Motor neuron (in vitro differentiated cells): ENCODE measurements at places on chromosomes 2 and 18. TPM values are rescaled to one million over a fixed set of nuclear protein-coding genes. Genes with fewer than 3 reads are reported as not detected.

IL1RL1 gene
- total RNA-seq, result 0.36 TPM in 1 of 2 replicates, not detected in the other

MC4R gene
- 0.09 TPM in 1 of 2 replicates, not detected in the other for total RNA-seq

MEP1B gene
- not detected in 2 replicates for total RNA-seq

CHRND gene
- 0.14 and 0.26 TPM in 2 replicates for total RNA-seq

STPG4 gene
- 0.38 and 0.66 TPM in 2 replicates for total RNA-seq

NEURL3 gene
- not detected in 2 replicates for total RNA-seq

SLC9A4 gene
- total RNA-seq, result 0.19 TPM in 1 of 2 replicates, not detected in the other

PRKCE gene
- 8.3 and 9.3 TPM in 2 replicates for total RNA-seq

MZT2A gene
- total RNA-seq, result 96.1 and 110 TPM in 2 replicates

SULT1C4 gene
- total RNA-seq, result 0.64 and 1.1 TPM in 2 replicates

GKN1 gene
- not detected in 2 replicates for total RNA-seq
